ENCODE measurements at places on chromosomes 7 and 10.

DNA sequence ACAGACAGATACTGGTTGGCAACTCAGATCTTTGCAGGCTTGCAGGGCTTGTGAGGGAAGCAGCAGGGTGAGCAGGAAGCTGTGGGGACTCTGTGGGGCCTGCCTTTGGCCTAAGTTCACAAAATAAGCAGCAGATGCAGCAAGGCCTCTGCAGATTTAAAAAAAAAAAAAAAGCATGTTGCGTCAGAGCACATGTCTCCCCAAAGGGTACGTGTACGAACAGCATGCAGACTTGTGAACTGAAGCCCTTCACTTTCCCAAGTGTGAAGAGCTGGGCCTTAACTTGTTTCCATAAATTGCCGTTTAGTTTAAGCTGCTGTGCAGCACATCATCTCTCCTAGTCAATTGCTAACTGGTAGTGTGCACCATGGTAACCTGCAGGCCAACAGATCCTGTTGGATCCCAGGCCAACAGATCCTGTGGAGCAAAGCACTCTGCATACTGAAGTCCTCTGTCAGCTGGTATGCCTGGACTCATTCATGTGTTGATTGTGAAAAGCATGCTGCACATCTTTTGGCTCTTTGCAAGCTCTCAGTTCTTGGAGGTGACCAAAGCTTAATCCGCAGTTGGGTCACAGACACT lies 10.8 kb upstream of the XPNPEP1 start:
- DNase-seq: no peak

- no peak for DNase-seq
Measured at GRCh38 chr7:122643250-122643649, 55.7 kb downstream of the RNF133 start.

- DNase-seq: no peak
Measured at GRCh38 chr10:43305876-43306275, 39.0 kb upstream of the RASGEF1A start.

- no peak for DNase-seq
Measured at GRCh38 chr7:94655126-94655847, 646 bp downstream of the SGCE start.

Measured in stimulated activated CD8-positive, alpha-beta memory T cell treated with anti-CD3 and anti-CD28 coated beads, Interleukin-7, amount 100 ng/mL, for 1 hour (primary cell).